Sciatic nerve (tissue), 2 donors: ENCODE measurements at places on chromosomes 7 and 10.

DNA sequence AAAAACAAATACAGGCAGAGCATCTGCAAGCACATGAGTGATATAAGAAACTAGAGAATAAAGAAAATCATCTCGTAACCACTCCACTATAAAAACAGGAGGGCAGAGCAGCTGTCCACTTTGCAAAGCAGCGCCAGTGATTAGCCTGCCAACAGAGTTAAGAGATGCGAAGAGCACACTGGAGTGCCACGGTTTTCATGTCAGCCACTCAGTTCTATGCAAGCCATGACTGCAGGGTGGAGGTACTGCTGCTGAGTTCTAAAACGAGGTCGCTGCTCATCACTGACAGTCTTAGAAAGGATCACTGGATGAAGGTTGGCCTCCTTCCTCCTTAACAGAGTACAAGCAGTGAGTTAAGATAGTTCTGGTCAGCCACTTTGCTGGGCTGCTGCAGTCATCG, 58.5 kb downstream of the FGFR2 start:
- no peak for DNase-seq

- DNase-seq: no peak
Observed at GRCh38 chr7:39703144-39703543, 79.8 kb downstream of the RALA start.

DNA sequence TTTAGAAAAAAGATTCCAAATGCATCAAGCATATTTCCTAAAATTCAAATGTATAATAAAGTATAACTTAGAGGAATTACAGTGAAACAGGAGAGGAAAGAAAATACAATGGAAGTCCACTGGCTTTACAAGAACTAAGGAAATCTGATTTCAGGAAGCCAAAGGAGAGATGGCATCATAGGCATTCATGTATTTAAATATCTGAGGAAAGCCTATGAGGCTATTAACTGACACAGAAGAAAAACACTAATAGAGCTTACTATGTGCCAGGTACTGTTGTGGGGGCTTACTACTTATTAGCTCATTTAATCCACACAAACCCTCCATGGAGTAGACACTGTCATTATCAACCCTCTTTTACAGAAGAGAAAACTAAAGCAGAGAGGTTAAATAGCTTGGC, 92.2 kb downstream of the SRPK2 start:
- no peak for DNase-seq

- no peak for DNase-seq
Observed at GRCh38 chr7:27245124-27245797, 2.7 kb downstream of the EVX1 start.

DNA sequence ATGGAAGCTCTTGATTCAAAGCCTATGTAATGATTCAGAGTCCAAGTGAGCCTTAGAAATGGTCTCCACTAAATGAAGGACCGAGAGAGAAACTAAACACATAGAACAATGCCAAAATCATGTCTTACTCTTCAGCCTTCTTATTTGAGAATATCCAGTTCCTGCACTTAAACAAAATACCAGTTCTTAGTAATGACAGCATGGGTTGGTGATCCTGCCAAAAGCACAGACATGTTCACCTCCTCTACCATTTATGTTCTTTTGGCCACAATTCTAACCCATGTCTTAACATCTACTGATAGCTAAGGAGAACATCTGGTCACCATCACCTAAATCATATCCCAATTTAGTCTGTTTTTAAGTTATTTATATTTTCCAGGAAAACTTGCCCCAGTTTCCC, 239.6 kb upstream of the PTN start:
- no peak for DNase-seq

DNA sequence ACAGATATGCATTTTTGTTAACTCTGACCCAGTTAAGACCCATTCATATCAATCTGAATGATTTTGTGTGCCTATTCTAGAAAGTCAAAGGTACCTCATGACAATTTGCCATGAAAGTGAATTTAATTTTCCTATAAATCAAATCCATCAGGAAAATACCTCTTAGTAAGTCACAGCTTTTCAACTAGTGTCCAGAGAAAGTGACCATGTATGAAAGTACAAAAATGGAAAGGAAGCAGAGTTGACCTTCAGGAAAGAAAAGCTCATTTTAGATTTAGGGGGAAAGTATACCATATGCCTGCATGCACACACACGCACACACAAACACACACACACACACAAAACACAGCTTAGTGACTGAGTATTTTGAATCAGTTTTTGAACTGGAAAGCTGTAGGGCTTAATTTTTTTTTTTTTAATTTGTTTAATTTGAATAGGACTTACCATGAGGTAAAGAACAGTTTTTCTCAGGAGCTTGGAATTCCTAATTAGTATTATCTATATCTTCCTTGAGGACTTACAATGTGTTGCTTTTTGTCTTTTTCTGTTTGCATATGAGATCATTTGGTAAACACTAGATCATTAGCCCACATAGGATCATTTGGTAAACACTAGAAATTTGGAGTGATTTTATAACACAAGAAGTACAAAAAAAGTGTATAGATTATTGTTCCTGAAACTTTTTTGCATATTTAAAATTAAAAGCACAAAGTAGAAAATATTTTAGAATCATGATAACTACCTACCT, 61.6 kb downstream of the ZNF277 start:
- DNase-seq: no peak

DNA sequence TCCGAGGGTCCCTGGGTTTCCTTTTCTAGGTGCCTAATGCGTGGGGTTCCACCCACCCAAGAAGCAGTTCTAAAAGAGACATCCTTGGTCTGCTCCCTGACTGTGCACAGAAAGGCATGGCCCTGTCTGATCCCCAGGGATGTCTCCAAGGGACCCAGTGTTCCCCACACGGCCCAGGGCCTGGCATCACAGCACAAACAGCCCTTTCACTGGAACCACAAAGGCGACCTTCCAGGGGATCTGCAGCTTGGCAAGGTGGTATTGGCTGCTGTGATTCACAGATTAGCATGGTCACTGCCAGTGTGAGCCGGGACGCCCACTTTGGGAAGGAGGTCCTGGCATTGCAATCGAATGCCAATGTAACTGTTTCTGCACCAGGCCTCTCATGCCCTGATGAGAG, 6.4 kb downstream of the KCNMA1 start:
- DNase-seq: no peak

DNA sequence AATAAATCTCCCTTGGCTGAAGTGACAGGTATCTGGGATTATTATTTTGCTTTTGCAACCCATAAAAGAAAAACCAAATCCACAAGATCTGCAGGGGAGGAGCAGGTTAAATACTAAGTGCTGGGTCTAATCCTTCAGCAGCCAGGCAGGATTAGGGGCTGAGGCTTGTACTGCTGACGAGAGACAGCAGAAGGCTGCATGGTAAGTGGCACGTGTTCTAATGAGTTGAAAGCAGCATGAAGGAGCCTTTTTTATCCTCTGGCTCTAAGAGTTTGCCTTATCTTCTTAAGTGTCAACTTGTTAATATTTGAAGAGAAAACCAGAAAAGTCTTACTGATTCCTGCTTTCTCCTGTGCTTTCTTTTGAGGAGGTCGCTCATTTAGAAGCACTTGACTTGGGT, 50.0 kb downstream of the LYZL2 start:
- no peak for DNase-seq

DNA sequence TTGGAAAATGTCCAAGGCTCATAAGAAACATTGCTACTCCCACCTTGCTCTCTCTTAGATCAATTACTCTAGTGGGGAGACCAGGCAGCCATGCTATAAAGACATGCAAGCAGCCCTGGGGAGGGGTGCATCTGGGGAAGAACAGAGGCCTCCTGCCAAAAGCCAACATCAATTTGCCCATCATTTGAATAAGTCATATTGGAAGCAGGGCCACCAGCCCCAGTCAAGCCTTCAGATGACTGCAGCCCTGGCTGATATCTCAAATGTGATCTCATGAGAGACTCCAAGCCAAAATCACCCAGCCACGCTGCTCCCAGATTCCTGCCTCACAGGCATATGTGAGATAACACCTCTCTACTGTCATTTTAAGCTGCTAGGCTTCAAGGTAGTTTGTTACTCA, 157.5 kb upstream of the PDE1C start:
- DNase-seq: no peak

DNA sequence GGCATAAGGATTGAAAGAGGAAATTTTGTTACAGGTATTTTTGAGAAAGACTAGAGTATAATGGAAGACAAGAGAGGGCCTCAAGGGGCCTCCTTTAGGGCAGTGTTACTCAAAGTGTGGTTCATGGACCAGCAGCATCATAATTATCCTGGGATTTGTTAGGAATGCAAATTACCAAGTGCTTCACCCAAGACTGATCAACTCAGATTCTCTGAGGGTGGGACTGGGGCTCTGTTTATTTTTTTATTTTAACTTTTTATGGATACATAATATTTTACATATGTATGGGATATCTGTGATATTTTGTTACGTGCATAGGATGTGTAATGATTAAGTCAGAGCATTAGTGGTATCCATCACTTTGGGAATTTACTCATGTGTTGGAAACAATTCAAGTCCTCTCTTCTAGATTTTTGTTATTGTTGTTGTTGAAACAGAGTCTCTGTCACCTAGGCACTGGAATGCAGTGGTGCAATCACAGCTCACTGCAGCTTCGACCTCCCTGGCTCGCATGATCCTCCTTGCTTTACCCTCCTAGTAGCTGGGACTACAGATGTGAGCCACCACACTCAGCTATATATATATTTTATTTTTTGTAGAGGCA, 2.2 kb upstream of the KCTD7 start:
- no peak for DNase-seq

DNA sequence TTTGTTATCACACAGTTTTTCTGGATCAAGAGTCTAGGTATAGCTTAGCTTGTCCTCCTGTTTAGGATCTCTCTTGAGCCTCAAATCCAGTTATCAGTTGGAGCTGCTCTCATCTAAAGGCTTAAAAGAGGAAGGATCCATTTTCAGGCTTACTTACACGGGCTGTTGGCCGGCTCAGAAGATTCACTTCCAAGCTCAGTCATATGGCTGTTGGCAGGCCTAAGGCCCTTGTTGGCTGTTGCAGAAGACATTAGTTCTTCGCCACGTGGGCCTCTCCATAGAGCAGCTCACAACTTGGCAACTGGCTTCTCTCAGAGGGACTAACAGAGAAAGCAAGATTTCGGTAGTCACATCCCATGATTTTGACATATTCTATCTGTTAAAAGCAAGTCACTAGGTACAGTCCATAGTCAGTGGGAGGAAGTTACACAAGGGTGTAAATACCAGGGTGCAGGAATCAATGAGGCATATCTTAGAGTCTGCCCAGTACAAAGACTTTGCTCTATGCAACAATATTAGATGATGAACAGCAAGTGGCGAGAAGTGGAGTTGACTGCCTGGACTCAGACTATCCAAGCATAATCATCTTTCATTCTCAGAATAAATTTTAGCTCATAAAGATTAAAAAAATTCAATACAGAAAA, 280.1 kb upstream of the MBL2 start:
- DNase-seq: no peak

- no peak for DNase-seq
Observed at GRCh38 chr7:17697128-17697881, 243.0 kb downstream of the SNX13 start.

- DNase-seq: peak; percentile 63
Observed at GRCh38 chr10:15571575-15571974, 148.1 kb downstream of the ITGA8 start.

DNA sequence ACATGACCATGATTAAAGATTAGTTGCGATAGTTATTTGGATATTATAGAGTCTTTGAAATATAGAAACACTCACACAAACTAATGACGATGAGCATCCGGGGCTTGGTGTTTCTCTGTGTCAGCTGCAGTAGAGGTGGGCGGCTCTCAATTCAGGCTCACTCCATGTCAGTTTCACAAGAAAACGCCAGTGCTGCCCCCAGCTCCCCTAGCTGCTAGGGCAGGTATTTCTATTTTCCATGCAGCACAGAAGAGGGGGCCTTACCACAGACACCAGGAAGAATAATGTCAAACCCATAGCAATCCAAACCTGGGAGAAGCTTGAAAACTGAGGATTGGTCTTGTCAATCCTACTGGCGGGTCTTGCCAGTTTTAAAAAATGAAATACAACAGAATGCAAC, 197.1 kb downstream of the PHTF2 start:
- no peak for DNase-seq

- no peak for DNase-seq
Observed at GRCh38 chr10:71683301-71683700, 36.3 kb downstream of the C10orf105 start.

DNA sequence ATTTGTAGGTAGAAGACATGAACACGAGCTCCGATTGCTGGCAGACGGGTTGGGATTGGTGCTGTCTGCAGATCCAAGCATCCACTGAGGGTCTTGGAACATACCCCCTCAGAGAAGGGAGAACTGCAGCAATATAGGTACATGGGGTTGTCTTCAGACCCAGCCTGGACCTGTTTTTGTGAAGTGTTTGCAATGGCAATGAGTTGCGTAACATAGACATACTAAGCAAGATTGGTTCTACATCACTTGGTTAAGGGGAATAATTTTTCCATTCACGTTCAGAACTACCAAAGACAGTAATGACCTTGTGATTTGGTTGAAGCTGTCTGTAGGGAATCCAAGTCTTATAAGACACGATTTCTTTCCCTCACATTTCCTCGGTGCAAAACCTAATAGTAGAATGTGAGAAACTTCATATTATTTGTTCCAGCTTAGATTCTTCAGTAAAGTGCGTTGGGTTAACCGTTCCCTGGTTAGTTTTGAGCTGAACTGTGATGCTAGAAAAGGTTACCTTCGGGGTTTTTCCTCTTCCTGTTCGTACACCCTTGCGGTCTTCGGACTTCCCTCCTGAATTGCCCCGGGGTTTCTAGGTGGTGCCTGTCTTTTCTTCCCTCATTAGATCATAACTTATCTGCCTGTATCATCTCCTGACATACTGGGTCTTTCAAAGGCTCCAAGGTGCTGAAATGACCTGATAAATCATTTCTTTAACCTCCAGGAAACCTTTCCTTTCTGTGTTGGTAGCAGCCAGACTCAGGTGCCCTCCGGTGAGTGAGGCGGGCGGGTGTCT, 14.4 kb downstream of the PROSER2 start:
- DNase-seq: peak; percentile 13
